NCI-H524 treated with DMSO at 0.1 percent for 48 hours (cell line): ENCODE measurements at places on chromosomes 2 and 18.
A peak's percentile ranks its signal among the peaks of the same experiment; 100 is the strongest.

DNA sequence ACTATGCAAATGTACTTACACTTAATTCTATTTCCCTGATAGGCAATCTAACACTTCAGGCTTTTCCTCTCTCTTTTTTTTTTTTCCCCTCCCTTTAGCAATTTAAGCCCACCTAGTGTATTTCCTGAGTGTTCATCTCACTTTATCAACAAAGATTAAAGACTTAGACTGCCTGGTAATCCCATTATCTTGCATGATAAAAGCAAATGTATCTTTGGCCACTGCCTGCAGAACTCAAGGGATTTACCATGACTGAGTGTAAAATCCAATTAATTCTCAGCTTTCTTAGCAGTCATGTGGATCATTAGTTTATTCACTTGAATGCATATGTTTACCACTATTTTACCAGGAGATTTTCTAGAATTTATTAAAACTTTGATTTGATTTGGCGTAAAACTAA is 1102.2 kb upstream of the GYPC start:
- peak; percentile 86 for DNase-seq

- no peak for DNase-seq
Measured at GRCh38 chr2:164114937-164115336, 379.1 kb upstream of the FIGN start.

- DNase-seq: no peak
Measured at GRCh38 chr18:10322435-10322834, 132.0 kb upstream of the APCDD1 start.

DNA sequence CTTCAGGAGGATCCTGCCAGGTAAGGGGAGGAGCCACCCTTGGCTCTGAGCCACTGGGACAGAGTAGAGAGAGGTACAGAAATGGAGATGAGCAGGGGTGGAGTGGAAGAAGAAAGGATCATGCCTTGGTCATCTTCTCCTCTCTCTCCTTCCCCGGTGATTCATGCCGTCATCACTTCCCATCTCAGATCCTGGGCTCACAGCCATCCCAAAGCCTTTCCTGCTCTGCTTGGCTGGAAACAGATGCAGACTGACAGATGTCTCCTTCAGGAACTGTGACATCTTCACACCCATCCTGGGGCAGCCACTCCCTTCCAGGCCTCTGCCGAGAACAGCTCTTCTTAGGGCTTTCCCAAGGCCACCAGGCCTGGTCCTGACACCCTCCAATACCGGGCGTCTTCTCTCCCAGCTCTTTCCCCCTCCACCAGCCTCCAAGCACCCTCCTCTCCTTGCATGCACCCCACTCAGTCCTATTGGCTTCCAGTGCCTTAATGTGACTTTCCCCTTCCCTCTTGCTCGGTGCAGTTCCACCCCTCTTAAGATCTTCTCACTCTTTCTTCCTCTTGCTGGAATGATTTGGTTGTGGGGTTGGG is 58.3 kb upstream of the TNP1 start:
- no peak for DNase-seq

- no peak for DNase-seq
Measured at GRCh38 chr2:15378148-15378908, 182.8 kb downstream of the NBAS start.

DNA sequence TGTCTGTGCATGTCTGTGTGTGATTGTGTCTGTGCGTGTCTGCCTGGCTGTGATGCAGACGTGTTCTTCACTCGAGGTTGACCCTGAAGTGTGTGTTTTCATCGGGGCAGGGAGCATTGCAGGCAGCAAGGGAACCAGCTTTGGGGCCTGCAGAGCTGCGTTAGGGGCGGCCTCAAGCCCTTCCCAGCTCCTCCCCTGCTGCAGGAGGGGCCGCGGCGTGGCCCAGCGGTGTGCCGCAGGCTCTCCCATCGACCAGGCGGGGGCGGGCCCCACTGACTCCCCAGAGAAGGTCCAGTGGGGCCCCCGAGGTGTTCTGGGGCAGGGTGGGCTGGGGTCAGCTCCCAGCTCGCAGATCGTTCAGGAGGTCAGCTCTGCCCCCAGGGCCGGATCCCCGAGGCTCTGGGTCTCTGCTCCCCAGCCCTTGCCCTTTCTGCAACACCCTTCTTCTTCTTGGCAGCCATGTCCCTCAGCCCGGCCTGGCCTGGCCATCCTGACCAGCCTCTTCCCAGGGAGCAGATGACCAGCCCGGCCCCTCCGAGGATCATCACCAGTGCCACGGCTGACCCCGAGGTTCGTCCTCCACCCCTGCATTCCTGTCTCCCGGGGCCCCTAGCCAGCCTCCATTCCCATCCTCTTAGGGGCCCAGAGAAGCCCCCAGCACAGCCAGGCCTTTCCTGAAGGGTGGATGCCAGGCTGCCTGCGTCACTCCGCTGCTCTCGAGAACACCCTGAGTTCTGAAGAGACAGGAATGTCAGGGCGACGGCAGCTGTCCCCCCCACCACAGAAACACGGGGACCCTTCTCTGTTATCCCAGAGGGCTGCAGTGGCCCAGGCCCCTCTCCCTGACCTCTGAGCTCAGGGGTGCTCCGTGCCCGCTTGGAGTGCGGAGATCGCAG is 11.1 kb upstream of the KLHL30 start:
- no peak for DNase-seq

- DNase-seq: no peak
Measured at GRCh38 chr2:236259371-236259770, 4.8 kb downstream of the ASB18 start.

- DNase-seq: no peak
Measured at GRCh38 chr2:46981662-46982350, 66.2 kb upstream of the MCFD2 start.

DNA sequence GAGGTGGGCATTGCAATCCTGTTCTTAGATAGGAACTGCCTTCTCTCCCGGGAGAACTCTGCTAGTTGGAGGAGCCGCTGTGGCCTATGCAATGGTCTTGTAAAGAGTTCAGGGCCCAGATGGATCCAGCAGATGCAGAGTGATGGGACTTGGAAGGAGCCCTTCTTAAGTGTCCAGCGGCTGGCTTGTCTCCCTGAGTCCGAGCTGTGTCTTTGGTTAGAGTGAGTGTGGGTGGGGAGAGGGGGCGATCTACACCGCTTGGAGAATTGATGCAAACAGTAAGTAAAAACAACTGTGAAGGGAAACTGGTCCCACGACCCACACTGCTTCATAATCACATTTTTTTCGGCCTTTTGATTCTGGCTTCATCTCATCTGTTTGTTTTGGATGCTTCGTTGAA is 89.8 kb upstream of the CYRIA start:
- no peak for DNase-seq

- DNase-seq: no peak
Measured at GRCh38 chr2:200156166-200156835, 150.2 kb upstream of the SPATS2L start.

DNA sequence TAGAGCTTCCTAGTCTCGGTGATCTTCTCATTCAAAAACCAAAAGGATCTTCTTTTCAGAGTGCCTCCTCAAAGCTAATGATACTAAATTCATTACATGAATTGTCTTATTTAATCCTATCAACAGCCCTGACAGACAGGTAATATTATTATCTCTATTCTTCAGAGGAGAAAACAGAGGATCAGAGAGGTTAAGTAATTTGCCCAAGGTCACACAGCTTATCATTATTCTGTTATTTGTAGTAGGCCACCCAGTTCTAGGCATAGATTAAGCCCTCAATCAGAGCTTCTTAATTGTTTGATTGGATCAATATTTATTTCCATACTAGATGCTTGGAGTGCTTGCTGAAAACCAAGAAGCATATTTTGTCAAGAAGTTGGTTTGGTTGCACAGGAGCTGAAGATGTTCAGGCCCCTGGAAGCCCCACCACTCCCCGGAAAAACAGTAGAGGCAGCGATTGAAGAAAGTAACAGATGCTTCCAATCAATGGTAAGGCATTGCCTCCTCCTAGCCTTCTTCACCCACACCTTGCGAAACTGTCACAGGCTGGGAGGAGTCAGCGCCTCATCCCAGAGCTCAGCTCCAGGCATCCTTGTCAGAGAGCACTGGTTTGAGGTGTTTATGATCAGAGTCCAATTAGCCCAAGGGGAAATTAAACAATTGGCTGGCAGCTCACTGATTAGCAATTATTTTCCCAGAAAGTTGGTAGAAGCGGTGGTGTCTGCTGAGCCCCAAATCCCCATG is 487.2 kb downstream of the BCL11A start:
- no peak for DNase-seq

- DNase-seq: no peak
Measured at GRCh38 chr2:52336951-52337350, 1305.0 kb upstream of the NRXN1 start.

DNA sequence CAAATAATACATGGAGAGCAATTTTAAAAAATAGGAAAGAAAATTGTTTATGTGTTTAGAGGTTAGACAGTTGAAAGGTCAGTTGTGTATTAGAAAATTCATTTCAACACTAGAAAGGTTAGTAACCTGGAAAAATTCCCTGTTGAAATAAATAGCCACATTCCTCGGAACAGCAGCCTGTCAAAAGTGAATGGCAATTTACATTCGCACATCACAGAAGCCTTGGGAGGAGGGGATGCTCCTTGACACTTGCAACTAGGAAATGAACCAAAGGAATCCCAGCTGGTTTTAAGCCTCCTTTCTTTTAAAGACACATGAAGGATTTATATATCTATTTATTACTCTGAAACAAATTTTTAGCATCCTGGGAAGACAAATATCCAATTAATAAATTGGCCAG is 653.5 kb upstream of the LRRTM4 start:
- DNase-seq: no peak

- no peak for DNase-seq
Measured at GRCh38 chr2:168851674-168852320, 38.4 kb downstream of the SPC25 start.

DNA sequence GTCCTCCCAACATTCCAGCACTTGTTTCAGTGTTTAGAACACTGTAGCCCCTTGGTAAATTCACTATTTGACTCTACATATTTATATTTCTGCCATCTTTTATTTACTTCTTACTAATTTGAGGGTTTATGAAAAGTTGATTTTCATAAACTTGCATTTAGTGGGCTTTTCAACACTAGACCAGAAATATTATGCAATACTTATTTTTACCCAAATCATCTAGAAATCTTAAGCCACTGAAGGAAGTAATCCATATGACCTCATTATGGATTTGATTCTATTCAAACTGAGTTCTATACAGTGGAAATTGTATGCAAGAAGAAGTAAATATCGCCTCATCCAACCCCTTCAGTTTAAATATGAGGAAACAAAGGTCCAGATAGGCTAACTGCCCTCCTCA is 92.6 kb upstream of the VRK2 start:
- DNase-seq: no peak
